Adrenal gland (tissue), 19 donors: ENCODE measurements at places on chromosomes 11 and 22. TPM values are rescaled to one million over a fixed set of nuclear protein-coding genes. Genes with fewer than 3 reads are reported as not detected.

DNA sequence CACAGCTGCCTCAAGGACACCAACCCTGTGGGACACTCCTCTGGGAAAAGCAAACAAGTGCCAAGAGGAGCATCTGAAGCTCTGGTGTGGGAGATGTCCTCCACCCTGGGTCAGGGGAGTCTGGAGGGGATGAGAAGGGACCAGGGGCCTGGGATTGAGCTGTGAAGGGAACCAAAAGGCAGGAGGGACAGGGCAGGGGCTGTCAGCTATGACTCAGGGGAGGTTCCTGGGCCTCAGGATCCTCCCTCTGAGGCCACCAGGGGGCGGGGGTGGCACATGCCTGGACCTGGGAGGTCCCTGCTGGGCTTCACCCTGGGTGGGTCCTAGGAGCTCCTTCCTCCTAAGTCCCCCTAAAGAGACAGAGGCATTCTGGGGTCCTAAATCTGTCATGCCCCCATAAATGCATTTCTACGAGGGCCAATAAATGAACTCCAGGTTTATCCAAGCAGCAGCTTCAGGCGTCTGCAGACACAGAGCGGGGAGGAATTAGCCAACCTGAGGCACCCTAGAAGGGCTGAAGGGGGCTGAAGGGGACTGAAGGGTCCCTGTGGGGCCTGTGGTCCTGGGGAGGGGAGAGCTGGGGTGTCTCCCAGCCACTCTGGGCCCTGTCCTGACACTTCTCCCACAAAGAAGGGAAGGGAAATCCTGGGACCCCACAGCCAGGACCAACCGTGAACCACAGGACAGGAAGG lies 31.9 kb upstream of the IGLL5 start:
- no peak for DNase-seq
- no peaks in the 10 kb centered on the region for H3K4me1 ChIP-seq
- H3K27ac ChIP-seq = no peak overlapping the region
- no peaks in the 10 kb centered on the region for H3K36me3 ChIP-seq
- H3K27me3 ChIP-seq = no peaks in the 10 kb centered on the region

The MYRF gene
- total RNA-seq = 2.5 TPM

The NTM gene
- 2.1 TPM for total RNA-seq

The C11orf86 gene
- total RNA-seq = 29.9 TPM

DNA sequence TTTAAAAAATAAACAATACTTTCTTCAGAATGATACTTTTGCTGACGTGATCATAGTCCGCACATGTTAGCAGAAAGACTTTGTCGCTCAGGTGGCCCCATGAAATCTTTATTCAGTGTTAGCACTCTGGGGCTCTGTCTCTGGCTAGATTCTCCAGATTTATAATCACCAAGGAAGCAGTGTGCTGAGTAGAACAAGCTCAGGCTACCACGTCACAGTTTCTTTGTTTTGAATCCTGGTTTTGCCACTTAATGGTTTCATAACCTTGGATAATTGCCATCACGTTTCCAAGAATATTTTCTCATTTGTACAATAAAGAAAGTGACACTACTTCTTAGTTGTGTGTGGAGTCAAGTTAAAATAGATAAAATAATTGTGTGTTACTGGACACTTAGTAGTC lies 3.9 kb upstream of the MUC15 start:
- no peaks in the 10 kb centered on the region for H3K36me3 ChIP-seq
- no peak overlapping the region for H3K27ac ChIP-seq
- no peak overlapping the region for H3K4me3 ChIP-seq

DNA sequence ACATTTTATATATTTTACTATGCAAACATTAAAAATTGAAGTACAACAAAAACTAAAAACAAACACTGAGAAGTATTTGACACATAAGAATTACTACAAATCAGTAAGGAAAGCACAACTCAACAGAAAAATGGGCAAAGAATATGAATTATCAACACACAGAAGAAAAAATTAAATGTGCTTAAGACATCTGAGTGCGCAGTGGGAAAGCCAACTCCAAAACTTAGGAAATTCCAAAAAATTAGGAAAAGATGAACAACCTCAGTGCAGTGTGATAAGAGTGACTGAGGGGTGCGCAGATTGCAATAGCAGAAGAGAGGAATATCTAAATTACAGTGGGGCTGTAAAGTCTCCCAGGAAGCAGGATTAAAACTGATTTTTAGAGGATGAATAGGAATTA lies 1.9 kb upstream of the TMEM41B start:
- no peak overlapping the region for H3K4me3 ChIP-seq
- peaks cover 15% of the 10 kb centered on the region for H3K4me1 ChIP-seq
- H3K36me3 ChIP-seq = no peaks in the 10 kb centered on the region
- DNase-seq = no peak
- no peak overlapping the region for H3K27ac ChIP-seq

DNA sequence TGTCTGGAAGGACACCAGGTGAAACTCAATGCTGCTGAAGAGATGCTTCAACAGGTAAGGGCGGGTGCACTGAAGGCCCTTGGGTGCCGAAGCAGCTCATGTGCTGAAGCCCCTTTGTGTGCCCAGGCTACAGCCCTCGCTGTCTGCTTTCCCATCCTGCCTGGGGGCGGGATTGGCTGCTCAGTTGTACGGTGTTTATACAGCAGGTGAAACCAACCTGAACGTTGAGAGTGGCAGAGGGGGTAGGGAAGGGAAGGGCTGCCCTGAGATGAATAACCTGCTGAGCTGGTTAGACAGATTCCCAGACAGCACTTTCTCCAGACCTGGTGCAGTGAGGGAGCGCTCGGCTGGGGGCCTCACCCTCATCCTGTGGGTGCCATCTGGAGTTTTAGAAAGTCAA lies 75.7 kb downstream of the CYB5R2 start:
- no peaks in the 10 kb centered on the region for H3K27me3 ChIP-seq
- DNase-seq = no peak
- H3K4me3 ChIP-seq = no peak overlapping the region
- no peak overlapping the region for H3K27ac ChIP-seq
- H3K4me1 ChIP-seq = no peaks in the 10 kb centered on the region
- no peaks in the 10 kb centered on the region for H3K36me3 ChIP-seq

The SLC15A3 gene
- total RNA-seq = 6.7 TPM

DNA sequence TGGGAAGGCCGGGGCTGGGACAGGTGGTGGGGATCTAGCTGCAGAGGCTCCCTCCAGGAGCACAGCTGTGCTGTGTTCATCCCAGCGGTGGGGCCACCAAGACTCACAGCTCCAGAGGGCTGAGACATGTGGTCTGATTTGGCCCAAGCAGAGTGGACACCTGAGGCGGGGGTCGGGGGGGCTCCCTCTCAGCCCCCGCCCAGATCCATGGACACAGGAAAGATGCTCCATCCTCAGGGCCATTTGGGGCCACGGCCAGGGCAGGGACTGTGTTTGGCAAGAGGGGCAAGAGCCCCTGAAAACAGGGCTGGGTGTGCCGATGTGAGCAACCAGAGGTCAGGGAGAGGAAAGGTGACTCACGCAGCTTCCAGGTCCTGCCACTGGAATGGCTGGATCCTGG lies 219.4 kb downstream of the BRD1 start:
- H3K4me3 ChIP-seq = no peak overlapping the region
- H3K27ac ChIP-seq = no peak overlapping the region
- no peaks in the 10 kb centered on the region for H3K27me3 ChIP-seq
- DNase-seq = no peak
- H3K4me1 ChIP-seq = no peaks in the 10 kb centered on the region
- H3K36me3 ChIP-seq = no peaks in the 10 kb centered on the region

DNA sequence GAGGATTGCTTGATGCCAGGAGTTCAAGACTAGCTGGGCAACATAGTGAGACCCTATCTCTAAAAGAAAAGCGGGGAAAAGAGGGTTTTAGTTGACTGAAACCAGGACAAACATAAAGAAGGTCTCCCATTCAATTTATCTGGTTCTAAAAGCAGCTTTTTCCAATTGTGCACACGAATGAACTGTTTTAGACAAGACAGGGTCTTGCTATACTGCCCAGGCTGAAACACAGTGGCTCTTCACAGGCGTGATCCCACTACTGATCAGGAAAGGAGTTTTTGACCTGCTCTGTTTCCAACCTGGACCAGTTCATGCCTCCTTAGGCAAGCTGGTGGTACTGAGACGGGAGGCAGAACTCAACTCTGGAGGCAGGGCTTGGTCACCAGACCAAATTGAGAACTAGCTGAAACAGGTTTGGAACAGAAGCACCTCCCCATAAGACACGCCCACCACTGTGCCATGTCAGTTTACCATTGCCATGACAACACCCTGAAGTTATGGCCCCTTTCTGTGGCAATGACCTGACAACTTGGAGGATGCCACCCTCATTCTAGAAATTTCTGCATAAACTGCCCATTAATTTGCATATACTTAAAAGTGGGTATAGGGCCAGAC lies 2.8 kb upstream of the NUCB2 start:
- no peak overlapping the region for H3K27ac ChIP-seq
- H3K4me1 ChIP-seq = peaks cover 7% of the 10 kb centered on the region
- H3K27me3 ChIP-seq = no peaks in the 10 kb centered on the region
- no peaks in the 10 kb centered on the region for H3K36me3 ChIP-seq
- no peak for DNase-seq
- H3K4me3 ChIP-seq = no peak overlapping the region

The TENM4 gene
- total RNA-seq = 5.7 TPM

DNA sequence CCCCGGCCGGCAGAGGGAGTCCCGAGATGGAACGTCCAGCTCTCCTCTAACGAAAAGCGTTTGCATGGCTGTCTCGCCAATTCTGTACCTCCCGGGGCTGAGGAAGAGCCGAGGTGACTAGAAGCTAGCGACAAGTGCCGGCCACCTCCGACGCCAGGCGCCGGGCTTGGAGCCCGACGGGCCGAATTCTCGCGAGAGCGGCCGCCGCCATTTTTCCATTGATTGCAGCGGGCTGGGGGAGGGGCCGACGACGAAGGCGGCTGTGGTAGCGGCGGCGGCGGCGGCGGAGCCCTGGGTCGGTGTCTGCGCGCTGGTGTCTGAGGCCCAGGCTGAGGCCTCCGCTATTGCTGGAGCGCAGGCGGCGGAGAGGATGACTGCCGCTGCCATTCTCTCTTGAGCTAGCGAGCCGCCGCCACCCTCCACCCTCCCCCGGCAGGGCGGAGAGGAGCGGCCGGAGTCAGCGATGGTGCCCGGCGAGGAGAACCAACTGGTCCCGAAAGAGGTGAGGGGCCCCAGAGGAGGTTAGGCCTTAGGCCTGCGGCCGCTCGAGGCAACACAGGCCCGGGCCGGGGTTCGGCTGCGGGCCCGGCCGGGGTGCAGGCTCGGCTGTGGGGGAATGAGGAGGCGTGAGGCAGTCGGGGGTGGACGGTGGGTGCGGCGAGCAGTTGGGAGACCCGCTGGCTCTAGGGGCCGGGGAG lies at the start of gene USP47:
Gene USP47, plus strand, starts transcription at position 250 of the 698 bp plus-strand sequence. Its CDS starts 214 bp downstream, at position 464.
- H3K27me3 ChIP-seq = no peaks in the 10 kb centered on the region
- peak; percentile 93 for DNase-seq
- H3K27ac ChIP-seq = peak within 1 kb of the TSS; percentile 96
- peak within 1 kb of the TSS; percentile 78 for H3K4me3 ChIP-seq
- peaks cover 32% of the 10 kb centered on the region for H3K4me1 ChIP-seq

DNA sequence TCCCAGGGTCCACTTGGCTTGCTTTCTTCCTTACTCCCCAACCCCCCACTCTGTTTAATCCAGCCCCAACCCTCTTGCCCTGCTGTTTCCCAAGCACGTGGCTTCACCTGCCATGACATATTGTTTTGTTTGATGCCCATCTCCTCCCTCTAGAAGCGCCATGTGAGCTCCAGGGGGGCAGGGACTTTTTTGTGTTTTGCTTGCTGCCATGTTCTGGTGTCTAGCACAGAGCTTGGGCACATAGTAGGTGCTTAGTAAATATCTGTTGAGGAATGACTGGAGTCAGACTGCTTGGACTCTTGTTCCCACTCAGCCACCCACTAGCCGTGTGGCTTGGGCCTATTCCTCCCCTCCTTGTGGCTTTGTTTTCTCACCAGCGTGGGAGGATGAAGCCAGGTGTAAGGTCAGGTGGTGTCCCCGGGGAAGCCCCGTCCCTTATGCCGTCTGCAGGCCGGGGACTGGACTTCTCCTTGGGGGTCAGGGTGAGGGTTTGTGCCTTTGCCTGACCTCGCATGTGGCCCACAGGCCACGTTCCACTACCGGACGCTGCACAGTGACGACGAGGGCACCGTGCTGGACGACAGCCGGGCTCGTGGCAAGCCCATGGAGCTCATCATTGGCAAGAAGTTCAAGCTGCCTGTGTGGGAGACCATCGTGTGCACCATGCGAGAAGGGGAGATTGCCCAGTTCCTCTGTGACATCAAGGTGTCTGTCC lies 3.8 kb downstream of the AIP start:
- DNase-seq = no peak
- H3K4me3 ChIP-seq = no peak overlapping the region

- no peak overlapping the region for H3K4me3 ChIP-seq
- H3K36me3 ChIP-seq = no peaks in the 10 kb centered on the region
- H3K27me3 ChIP-seq = no peaks in the 10 kb centered on the region
- DNase-seq = no peak
- no peak overlapping the region for H3K27ac ChIP-seq
These were observed 140.0 kb downstream of the ADAMTS15 start for GRCh38 chr11:130588471-130588870.

The BAIAP2L2 gene
- total RNA-seq = 0.55 TPM

The EFEMP2 gene
- total RNA-seq = 64.3 TPM

The SCGB1C1 gene
- total RNA-seq = not detected

GRCh38 chr11:67534070-67534679 lies 10.9 kb upstream of the CABP2 start:
- no peak for DNase-seq
- no peak overlapping the region for H3K27ac ChIP-seq
- H3K4me3 ChIP-seq = no peak overlapping the region
- no peaks in the 10 kb centered on the region for H3K36me3 ChIP-seq

DNA sequence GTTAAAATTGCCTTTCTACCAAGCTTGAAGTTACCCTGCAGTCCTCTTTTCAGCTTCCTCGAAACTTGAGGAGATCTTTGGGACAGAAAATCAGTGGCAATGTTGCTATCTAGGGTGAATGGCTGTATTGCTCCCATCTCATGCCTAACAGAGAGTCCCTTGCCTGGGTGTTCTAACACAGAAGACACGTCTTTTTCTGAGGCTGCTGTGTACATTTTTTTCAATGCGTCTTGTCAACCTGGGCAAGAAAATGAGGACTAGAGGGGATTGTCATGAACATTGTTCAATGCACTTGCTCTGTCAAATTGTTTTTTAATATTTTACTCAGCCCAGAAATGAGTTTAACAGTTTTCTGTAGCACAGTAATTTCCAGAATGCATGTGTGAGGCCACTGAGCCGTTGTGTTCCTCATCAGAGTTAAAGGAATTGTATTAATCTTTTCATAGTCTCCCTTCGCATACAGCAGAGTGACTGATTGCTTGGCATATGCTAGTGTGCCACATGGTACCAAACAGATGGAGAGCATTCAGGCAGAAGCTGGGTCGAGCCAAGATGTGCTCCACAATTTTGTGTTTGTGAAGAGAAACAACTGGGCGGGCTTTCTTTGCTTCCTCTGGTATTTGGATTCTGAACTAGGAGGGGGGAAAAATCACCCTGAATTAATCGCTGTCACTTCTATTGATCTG lies 86.0 kb downstream of the CASP12 start:
- H3K4me3 ChIP-seq = no peak overlapping the region
- no peak for DNase-seq
- H3K4me1 ChIP-seq = no peaks in the 10 kb centered on the region
- H3K27ac ChIP-seq = no peak overlapping the region
